Stimulated activated CD4-positive, alpha-beta T cell treated with anti-CD3 and anti-CD28 coated beads, Interleukin-2, amount 100 ng/mL, for 4 hours (primary cell): ENCODE measurements at places on chromosomes 2 and 18.

GRCh38 chr18:63465059-63465458 lies 11.7 kb upstream of the SERPINB5 start:
- DNase-seq, result no peak

DNA sequence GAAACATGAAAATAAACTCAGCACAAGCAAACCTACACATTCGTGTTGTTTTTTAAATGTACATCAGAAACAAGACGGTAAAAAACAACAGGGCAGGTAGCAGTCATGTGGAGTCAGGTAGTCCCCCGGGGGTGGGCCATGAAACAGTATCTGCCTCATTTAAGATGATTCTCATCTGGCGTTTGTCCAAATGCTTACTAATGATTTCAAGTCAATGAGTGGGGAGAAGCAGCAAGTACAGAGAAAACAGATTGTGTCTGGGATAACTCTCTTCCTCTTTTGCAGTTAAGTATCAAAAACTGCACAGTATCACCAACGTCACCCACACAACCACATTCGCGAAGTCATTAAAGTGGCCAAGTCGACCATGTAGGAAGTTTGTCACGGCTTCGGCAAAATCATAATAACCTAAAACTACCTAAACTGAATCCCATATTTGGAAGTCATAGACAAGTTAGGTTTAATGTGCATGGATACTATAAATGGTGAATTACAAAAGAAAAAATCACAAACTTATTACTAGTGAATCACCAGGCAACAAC lies 1.3 kb downstream of the LAPTM4A start:
- DNase-seq, result no peak

GRCh38 chr2:37090019-37090477 lies 5.7 kb downstream of the GPATCH11 start:
- DNase-seq, result no peak

- no peak for DNase-seq
Measured at GRCh38 chr18:72339976-72340375, 204.2 kb downstream of the CBLN2 start.

DNA sequence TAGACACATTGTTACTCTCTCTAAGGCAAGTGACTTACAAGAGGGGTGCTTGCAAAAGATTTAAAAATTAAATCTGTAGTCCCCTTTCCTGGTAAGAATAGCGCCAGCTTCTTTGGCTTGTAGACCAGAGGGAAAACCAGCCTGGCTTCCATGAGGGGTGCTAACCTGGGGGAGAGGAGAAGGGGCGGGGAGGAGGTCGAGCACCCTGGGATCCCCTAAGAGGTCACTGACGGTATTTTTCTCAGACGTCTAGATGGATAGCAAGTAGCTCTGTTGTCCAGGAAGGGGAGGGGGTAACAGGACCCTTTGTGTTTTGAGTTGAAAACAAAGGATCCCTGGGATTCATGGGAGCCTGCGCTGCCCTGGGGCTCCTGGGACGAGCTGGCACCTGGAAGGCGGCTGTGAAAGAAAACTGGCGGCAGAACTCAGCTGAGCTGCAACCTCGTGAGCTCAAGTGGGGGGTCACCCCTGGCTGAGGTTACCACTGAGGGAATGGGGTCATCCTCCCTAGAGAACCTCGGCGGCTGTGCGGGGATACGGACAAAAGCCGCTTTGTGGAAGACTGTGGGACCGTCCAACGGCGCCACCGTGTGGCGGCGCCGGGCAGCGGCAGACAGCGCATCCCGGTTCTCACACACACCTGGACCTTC lies 37.8 kb upstream of the MRPL19 start:
- peak; percentile 4 for DNase-seq

- DNase-seq, result no peak
Measured at GRCh38 chr2:96145848-96146152, 560 bp upstream of the DUSP2 start.

- no peak for DNase-seq
Measured at GRCh38 chr2:68336192-68336591, 16.4 kb upstream of the CNRIP1 start.

GRCh38 chr2:240963065-240963867 lies 35.2 kb upstream of the SNED1 start:
- DNase-seq, result no peak

DNA sequence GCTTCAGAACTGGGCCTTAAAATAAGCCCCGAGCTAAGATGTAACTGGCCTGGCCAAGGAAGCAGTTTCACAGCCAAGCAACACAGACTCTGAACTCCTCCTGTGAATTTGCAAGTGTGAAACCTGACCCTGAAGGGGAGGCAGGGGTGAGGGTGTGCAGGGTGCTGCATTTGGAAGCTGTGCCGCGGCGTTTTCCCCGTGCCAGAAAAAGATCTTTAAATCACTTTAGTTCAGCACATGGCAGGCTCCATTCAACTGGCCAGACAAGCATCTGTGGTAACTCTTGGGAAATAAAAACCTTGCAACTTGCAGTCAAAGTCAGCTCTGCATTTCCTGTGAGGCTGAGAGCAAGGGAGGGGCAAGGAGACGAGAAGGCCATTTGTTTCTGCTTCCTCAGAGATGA lies 209.3 kb upstream of the SOX11 start:
- DNase-seq, result no peak

DNA sequence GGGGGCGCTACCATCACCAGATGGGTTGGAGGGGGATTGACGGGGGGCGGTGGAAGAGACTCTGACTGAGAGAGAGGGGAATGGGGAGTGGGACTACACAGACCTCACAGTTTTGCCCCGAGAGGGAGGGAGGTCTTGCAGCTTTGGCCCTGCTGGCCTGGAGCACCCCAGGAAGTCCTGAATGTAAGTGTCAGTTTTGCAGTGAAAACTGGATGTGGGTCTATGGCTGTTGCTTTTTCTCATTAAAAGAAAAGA lies 2.4 kb downstream of the TCF7L1 start:
- no peak for DNase-seq

DNA sequence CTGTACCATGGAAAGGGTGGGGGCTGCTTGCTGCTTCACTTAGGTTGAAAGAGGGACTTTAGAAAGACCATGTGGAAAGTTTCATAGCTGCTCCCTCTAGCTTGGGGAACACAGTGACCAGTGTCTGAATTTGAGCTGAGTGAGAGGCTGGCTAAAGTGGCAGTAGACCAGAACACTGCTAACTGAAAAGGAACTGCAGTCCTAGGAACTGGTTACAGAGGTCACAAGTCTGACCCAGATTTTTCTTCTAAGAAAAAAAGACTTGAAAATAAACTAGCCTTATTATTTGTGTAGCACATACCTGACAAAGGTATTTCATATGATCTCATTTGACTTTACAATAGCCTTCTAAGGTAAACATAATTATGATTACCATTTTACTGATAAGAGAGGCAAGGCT lies 153.6 kb downstream of the FSHR start:
- no peak for DNase-seq

DNA sequence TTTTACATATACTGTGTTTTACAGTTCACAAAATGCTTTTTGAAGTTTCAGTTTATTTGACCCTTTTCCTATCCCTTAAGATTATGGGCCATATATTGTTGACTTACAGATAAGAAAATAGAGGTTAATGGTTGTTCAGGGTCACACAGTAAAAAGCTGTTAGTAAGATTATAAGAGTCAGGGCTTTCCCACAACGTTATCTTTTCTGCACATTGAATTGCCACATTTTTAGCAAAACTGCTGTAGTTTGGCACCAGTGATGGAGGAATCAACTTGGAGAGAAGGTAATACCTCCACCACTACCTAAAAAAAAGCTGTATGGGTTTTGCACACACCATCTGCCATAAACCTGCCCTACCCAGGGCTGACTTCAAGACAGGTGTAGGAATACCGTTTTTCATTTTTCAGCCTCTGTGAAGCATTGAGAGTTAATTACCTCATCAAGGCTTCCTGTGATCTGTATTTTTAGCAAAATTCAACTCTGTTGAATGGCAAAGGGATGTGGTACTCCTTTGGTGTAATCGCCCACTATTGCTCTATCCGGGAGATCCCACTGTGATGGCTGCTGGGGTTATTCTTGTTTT lies 5.0 kb downstream of the SOWAHC start:
- no peak for DNase-seq

- DNase-seq, result no peak
Measured at GRCh38 chr2:235831755-235832154, 336.4 kb downstream of the GBX2 start.

- no peak for DNase-seq
Measured at GRCh38 chr2:34831096-34831495, 1232.0 kb upstream of the FAM98A start.

GRCh38 chr18:49340446-49340845 lies 120.0 kb downstream of the DYM start:
- DNase-seq, result no peak

- DNase-seq, result no peak
Measured at GRCh38 chr18:21597620-21598019, 2.9 kb downstream of the ESCO1 start.

- no peak for DNase-seq
Measured at GRCh38 chr18:58862851-58863538, 1.7 kb upstream of the ZNF532 start.

GRCh38 chr2:45028276-45028675 lies 19.0 kb upstream of the SIX2 start:
- no peak for DNase-seq

- no peak for DNase-seq
Measured at GRCh38 chr18:56461151-56461550, 177.2 kb downstream of the TXNL1 start.

DNA sequence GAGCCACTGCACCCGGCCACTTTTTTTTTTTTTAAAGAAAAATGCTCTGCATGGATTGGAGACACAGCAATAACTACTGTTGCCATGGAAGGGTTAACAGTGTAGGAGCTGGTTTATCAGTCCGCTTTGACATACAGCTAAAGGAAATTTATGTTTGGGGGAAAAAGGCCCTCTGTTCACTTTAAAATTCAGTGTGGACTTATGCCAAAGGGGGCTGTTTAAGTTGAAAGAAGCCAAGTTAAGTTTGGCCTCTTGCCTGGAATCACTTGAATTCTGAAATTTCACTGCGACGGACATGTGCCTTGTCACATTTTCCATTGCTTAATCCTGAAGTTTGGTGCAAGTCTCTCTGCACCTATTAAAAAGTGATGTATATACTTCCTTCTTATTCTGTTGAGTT lies 3.1 kb downstream of the KCNE4 start:
- no peak for DNase-seq

- DNase-seq, result no peak
Measured at GRCh38 chr2:83115155-83115554, 1343.9 kb downstream of the SUCLG1 start.

DNA sequence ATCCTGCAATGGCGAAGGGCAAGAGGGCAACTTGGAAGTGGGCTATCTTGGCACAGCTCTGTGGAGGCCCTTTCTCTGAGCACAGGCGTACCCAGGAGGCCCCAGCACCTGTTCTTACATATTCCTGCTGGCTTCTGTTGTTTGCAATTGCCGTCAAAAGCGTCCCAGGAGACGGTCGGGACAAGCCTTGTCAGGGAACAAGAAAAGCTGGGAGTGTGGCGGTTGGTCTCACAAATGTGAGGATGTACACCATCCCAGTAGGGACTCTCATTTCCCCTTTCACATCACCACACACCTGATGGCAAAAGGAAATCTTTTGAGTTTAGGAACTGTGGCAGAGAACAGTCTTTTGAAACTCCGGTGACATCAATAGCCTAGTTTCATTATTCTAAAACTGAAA lies 94.7 kb upstream of the EFEMP1 start:
- DNase-seq, result no peak

- DNase-seq, result no peak
Measured at GRCh38 chr2:224646242-224646846, 61.2 kb upstream of the CUL3 start.

- no peak for DNase-seq
Measured at GRCh38 chr18:32122039-32122438, 30.4 kb downstream of the RNF138 start.

GRCh38 chr2:43387092-43388062 lies 161.0 kb upstream of the ZFP36L2 start:
- DNase-seq, result no peak

DNA sequence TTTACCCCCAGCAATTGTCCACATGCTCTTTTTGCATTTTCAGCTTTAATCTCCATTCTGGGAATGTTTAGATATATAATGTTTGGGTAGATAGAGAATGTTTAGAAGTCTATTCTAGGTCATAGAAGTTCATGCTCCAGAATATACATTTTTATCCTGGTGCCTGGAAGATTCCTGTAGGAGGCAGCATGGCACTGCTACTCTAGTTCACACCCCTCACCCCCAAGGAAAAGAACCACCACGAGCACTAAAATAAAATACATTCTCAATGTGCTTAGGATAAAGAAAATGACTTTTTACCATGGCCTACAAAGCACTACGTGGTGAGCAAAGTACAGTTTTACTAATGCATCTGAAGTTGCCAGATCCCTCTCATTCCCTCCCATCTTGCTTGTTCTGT lies 53.8 kb downstream of the MYO1B start:
- DNase-seq, result no peak

DNA sequence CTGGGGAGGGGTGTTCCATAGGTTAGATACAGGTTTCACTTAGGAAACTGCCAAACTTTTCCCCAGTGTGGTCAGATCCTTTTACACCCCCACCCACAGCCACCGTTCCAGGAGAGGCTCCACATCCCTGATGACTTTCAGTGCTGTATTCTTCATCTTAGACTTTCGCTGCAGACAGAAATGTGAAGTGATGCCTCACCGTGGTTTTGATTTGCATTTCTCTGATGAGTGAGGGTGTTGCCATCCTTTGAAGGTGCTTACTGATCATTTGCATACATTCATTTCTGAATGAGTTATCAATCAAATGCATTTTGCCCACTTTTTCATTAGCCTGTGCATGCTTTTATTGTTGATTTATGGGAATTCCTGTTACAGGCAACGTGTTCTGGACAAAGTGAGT lies 14.9 kb downstream of the COPS9 start:
- no peak for DNase-seq

DNA sequence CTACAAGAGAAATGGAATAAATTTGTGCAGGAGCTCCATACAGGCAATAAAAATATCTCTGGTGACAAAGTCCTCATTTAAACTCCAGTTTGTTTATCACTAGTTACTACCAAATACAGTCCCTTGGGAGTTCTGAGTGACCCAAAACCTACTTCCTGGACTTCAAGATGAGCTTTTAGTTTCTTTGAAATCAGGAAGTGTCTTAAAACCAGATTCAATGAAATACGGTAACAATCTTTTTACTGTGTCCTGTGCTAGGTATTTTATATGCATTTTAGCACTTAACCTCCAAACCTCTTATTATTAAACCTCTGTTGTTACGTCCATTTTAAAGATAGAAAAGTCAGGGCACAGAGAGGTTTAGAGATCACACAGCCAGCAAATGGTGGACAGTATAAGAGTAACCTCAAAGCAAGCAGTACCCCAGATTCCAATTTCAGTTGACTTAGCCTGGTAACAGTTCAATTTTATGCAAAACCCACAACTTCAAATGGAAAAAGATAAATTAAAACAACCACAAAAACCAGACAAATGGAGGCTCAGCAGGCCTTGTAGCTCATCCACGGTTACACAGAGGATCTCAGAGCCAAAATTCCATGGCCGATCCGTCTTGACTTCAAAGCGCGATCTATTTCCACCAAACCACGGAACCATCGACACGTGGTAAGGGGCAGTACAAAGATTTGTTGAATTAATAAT lies 1.3 kb upstream of the KCMF1 start:
- no peak for DNase-seq
